ENCODE measurements at places on chromosomes 4 and X.

- no peak for DNase-seq
Measured at GRCh38 chr4:81505726-81506125, 34.0 kb upstream of the RASGEF1B start.

- DNase-seq, result no peak
Measured at GRCh38 chrX:41033299-41033698, 51.9 kb upstream of the USP9X start.

- DNase-seq, result no peak
Measured at GRCh38 chr4:72390409-72390808, 178.6 kb downstream of the ADAMTS3 start.

- no peak for DNase-seq
Measured at GRCh38 chrX:117985241-117985640, 131.4 kb downstream of the KLHL13 start.

DNA sequence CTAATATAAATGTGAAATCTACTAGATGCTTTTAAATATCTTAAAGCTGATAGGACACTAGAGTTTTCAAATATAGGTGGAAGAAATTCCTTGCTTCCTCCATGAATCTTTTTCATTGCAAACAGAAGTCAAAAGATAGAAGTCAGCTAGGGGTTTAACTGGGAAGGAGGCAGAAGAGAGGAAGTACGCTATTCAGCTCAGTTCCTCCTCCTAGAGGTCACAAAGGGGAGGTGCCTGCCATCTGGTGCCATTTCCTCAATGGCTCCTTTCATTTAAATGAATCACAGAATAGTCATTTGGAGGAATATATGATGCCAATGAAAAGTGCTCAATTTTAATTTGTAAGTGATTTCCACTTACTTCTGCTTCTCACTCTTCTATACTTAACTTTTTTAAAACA, 8.5 kb downstream of the COL25A1 start:
- DNase-seq, result no peak

- DNase-seq, result no peak
Measured at GRCh38 chr4:3518511-3518880, 13.7 kb downstream of the LRPAP1 start.

GRCh38 chrX:13463608-13464007, 105.8 kb upstream of the EGFL6 start:
- DNase-seq, result no peak

- no peak for DNase-seq
Measured at GRCh38 chrX:10875995-10876394, 235.1 kb upstream of the HCCS start.

- DNase-seq, result no peak
Measured at GRCh38 chr4:186930024-186930423, 206.4 kb upstream of the FAT1 start.

DNA sequence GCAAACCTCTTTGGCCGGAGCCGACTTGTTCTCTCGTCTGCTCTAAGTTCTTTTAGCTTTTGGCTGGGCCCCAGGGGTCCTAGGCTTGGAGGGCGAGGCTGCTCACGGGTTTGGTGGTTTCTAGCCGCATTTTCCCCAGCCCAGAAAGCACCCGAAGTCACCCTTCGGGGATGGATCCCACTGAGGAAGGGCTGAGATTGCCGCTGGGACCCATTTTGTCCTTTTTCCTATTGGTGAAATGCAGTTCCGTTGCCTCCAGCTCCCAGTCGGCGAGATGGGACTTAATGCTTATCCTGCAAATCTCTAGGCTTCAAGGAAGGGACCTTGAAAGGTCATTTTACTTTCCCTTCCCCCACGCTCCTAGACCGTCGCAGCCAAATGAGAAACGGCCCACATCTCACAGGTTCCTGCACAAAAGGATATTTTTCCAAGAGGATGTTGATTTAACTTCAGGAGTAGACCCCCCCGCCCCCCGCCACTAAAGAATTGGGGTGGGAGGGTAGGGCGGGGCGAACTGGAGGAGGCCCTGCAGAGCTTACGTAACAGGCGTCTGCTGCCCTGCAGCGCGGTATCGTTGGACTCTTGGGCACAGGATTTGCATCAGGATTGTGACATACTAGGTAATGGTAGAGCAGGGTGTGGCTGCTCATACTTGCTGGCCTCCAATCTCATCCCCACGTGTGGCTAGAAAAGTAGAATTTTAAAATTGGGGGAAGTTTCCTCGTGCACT, 564 bp downstream of the PGK1 start:
- no peak for DNase-seq

- DNase-seq, result no peak
Measured at GRCh38 chr4:132593717-132594400, 555.2 kb upstream of the PCDH10 start.

- DNase-seq, result no peak
Measured at GRCh38 chr4:59979061-59979460, 1221.1 kb upstream of the ADGRL3 start.

DNA sequence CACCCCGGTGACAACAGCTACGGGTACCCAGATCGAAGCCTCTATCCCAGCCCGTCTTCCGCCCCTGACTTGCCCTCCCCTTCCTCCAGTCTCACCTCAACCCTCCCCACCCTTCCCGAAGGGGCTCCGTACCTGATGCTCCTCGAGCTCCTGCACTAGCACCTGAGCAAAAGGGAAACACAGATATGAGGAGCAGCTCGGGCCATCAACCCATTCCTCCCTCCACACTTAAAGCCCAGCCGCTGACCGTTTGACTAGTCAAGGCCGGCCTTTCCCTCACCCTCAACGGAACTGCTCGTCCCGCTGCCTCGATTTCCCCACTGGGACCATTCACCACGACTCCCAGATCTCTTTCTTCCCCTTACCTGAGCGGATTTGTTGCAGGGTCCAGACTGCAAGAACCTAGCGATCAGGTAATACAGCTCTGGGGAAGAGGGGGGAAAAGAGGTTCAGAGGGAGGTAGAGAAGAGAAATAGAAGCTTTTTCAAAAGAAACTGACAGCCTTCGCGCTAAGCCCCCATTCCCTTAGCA, 731 bp downstream of the BRWD3 start:
- DNase-seq, result peak; percentile 3

- DNase-seq, result no peak
Measured at GRCh38 chrX:2638279-2638678, 52.8 kb upstream of the CD99 start.

DNA sequence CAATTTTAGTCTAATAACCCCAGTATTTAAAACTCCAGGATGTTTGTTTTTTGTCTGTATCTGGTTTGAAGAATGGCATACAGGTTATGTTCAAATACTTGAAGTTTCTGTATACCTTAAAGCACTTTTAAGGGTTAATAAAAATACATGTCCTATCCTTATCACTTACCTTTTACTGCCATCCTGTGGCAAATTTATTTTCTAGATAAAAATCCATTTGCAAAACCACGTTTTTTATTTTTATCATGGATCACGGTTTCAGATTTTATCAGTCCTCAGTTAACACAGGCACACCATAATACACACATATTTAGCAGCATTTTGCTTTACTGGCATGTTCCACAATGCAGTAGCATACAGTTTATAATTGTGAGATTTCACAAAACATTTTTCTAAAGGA, 113.3 kb upstream of the H2AZ1 start:
- no peak for DNase-seq

DNA sequence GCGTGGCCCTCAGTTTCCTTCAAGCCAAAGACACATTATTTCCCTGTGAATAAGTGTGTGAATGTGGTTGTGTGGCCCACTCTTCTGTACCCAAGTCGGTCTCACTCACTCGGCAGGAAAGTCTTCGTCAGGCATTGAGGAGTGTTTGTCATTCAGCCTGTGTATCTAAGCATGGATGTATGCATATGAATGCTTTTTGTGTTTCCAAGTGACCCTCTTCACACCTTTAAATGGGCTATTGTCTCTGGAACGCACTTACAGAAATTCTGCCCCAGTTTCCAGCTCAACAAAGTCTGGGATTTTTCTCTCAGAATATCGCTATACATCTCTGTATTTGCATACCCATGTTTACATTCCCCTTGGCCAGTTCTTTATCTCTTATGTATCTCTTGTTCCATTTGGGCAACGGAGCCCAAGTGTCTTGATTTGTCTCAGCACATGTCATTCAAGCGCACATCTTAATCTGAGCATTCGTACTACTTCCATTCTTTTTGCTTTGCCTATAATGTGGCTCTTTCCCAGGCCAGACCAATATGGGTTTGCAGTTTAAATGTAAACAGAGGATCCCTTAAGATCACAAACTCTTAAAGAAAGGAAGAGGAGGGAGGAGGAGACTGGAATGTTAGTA, 4.8 kb downstream of the BCOR start:
- DNase-seq, result no peak

- no peak for DNase-seq
Measured at GRCh38 chr4:41294445-41295062, 37.8 kb downstream of the UCHL1 start.

GRCh38 chr4:152009031-152009670, 248.3 kb upstream of the GATB start:
- no peak for DNase-seq

DNA sequence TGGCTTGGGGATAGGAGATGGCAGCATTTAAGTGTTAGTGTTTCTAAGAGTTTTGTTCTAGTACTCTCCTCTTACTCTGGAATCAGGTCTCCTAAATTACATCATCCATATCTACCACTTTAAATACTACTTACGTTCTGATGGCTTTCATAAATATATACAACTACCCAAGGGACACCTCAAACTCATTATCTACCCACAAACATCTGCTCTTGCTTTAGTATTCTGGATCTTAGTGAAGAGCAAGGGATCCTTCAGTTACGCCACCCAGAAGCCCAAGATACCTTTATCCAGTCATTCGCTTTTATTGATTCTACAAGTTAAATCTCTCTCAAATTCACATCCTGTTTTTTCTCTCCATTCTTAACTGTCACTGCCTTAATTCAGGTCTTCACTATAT, 7.0 kb downstream of the NUP54 start:
- no peak for DNase-seq

- no peak for DNase-seq
Measured at GRCh38 chr4:87982036-87982435, 6.5 kb downstream of the SPP1 start.

DNA sequence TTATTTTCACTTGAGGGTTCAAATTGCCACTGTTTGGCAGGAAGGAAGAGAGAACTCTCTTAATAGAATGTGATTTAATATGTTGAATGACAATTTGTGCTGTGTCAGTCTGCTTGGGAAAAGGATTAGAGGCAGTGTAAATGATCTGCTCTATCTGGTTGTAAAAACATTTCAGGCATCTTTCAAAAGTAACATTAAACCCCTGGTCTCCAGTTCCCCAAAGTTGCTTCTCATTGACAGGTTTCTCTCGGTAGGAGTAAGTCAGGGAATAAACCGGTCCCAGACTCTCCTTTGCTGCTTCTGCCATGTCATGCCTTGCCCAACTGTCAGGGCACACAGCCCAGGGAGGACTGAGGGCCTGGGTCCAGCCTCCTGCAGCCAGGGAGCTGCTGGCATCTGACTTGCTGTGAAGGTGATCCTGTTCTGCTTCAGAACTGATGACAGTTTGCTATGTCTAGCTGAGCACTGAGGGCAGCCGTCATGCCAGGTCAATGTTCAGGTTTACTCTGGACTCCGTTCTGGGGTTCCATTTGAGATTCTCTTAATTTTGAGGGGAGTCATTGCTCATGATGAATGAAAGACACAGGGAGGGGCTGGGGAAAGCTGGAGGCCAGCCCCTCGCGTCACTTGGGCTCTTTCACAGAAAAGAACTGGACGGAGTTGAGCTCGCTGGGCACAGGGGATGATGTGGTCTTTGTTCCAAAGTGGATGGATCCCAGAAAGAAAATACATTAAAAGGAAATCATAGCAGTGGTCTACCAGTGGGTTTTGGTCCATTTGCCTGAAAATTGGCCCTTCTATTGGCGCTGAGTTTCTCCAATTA, 312.4 kb downstream of the ARHGAP10 start:
- no peak for DNase-seq

DNA sequence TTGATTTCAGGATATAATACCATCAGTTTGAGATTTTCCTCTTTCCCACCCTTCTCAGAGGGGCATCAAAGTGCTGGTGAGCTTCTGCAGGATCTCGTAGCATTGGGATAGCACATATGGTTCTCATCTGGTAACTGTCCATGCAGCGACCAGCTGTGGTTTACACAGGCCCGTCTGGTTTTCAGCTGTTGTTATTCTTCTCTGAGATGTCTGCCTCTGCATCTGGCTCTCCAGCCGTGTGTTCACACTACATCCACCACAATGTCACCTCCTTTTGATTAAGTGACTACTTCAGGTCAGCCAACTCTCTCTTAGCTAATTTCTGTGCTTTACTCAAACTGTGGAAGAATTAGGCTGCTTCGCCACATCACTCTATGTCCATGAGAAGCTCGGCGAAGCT, 676.7 kb upstream of the TENM3 start:
- DNase-seq, result peak; percentile 36

DNA sequence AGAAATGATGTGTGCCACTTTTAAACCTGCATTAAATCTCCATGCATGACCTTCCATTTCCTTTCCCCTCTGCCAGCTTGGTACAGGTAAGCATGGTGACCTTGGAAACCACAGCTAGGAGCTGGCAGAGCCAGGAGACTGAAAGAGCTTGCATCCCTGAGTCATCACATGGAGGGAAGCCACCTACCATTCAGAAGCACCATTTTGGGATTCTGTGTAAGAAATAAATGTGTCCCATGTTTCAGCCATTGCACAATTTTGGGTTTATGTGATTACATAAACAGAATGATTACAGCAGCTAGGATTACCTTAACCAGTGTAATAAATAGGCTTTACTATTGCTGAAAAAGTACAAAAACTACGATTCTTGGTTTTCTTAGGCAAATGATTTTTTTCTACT, 17.3 kb upstream of the CCDC149 start:
- DNase-seq, result no peak

DNA sequence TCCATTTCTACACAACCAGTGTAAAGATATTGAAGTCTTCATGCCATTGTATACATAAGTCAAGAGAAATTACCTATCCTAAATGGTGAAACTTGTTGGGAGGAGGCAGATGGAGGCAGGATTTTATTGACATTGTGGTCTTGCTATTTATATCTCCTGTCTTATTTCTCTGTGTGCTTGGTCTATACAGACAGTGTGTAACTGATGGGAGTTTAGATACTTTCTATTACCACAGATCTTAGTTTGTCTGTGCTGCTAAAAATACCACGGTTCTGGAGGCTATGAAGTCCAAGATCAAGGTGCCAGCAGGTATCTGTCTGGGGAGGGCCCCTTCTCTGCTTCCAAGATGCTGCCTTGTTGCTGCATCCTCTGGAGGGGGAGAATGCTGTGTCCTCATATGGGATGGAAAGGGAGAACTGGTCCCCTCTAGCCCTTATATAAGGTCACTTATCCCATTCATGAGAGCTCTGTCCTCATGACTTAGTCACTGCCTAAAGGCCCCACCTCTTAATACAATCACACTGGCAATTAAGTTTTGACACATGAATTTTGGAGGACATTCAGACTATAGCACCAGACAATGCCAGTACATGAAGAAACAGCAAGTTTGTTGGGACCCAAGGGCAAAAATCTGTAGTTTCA, 62.4 kb downstream of the SYNPO2 start:
- DNase-seq, result no peak

All from left renal pelvis (tissue), 4 donors.